ENCODE measurements at places on chromosomes 13 and 19.

- DNase-seq, result no peak
Measured at GRCh38 chr13:98691360-98691759, 61.1 kb downstream of the SLC15A1 start.

GRCh38 chr13:106374631-106375030, 160.8 kb downstream of the EFNB2 start:
- no peak for DNase-seq

DNA sequence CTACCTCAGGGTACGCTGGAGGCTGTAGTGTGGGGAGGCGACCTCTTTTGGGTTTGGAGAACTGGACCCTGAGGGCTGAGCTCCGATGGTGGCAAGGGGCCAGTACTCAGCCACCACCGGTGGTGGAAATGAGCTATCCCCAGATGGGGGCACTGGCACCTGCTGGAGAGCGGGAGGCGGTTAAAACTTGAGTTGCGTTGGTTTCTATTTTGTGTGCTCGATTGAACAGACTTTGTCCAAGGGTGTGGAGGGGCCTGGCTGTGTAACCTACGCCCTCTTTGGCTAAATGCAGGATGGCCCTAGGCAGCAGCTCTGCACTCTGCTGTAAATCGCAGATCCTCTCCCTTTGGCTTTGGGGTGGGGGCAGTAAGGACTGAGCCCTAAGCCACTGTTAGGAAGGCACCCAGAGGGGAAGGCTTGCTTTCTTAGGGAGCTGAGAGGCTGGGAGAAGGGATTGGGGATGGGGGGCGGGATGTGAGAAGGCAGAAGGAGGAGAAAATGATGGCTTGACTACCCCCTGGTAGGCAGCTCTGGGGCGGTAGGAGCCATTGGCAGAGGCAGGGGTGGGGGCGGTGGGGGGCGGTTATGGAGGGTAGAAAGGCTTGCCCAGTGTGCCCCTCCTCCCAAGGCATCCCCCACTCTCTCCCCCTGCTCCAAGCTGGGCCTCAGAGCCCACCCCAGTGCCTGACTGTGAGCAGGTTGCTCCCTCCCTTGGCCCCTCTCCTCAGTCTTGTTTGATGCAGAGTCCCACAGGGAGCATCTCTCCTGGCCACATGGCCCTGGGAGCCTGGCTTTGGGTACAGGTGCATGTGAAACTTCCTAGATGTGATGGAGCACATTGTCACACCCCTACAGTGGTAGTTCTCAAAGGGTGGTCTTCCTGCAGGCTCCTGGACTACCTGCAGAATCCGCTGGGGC, 5.0 kb downstream of the VSTM2B start:
- DNase-seq, result peak; percentile 5

- no peak for DNase-seq
Measured at GRCh38 chr13:112447306-112447705, 71.2 kb downstream of the SPACA7 start.

GRCh38 chr13:89695343-89696257, 1651.9 kb upstream of the MIR17HG start:
- DNase-seq, result no peak

- no peak for DNase-seq
Measured at GRCh38 chr19:45828523-45828922, 13.4 kb upstream of the RSPH6A start.

GRCh38 chr13:92512852-92513251, 713.8 kb upstream of the GPC6 start:
- no peak for DNase-seq

- DNase-seq, result no peak
Measured at GRCh38 chr13:86201477-86201876, 402.3 kb upstream of the SLITRK6 start.

- DNase-seq, result no peak
Measured at GRCh38 chr13:91745967-91746366, 347.5 kb downstream of the GPC5 start.

- DNase-seq, result no peak
Measured at GRCh38 chr13:111484959-111485358, 164.5 kb downstream of the TEX29 start.

DNA sequence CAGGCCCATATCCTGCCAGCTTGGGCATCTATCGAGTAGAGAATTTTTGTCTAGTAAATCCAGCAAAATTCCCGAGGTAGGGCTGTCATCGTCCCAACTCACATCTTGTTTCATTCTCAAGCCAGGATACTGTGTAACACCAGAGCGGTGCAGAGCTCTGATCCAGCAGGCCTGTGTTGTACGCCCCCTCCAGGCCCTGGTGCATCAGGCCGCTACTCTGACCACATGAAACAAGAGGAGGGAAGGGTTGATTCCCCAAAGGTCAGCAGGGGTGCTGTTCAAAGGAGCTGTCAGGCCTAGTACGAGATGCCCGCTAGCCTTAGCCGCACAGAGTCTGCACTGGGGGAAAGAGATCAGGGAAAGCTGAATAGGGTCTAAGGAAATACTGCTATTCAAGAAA, 276.0 kb downstream of the SLC7A1 start:
- no peak for DNase-seq

Measured in ovary (tissue), 10 donors.